ENCODE measurements at places on chromosomes 6 and 20.
A peak's percentile ranks its signal among the peaks of the same experiment; 100 is the strongest.

- no peak for DNase-seq
Observed at GRCh38 chr6:88490195-88490907, 324.2 kb upstream of the CNR1 start.

DNA sequence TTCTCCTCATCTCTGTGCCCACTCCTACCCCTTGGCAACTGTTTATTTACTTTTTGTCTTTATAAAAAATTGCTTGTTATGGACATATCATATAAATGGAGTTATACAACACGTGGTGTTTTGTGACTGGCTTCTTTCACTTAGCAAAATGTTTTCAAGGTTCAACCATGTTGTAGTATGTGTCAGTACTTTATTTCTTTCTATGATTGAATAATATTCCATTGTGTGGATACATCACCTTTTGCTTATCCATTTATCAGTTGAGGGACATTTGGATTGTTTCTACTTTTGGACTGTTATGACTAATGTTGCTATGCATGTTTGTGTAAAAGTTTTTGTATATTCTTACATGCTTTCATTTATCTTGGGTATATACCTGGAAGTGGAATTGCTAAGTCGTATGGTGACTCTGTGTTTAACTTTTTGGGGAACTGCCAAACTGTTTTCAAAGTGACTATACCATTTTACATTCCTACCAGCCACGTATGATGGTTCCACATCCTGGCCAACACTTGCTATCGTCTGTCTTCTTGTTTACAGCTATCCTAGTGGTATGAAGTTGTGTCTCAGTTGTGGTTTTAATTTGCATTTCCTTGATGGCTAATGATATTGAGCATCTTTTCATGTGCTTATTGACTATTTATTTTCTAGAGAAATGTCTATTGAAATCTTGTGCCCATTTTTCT is 84.4 kb downstream of the SLX4IP start:
- no peak for DNase-seq

DNA sequence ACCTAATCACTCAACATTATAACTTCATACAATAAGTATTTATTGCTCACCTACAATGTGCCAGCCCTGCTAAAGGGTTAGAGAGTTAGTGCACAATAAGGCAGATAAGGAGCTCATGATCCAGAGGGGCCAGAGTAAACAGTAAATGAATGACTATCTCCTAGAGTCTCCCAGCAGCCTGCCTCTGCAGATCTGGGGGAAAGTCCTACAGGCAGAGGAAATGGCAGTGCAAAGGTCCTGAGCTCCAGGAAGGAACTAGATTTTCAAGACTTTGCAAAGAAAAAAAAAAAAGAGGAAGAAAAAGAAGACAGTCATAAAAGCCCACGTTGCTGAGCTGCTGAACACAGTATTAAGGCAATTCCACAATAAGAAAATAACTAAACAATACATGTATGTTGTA is 160.1 kb downstream of the SIM1 start:
- DNase-seq, result no peak

- no peak for DNase-seq
Observed at GRCh38 chr6:130204322-130204721, 18.4 kb downstream of the SAMD3 start.

DNA sequence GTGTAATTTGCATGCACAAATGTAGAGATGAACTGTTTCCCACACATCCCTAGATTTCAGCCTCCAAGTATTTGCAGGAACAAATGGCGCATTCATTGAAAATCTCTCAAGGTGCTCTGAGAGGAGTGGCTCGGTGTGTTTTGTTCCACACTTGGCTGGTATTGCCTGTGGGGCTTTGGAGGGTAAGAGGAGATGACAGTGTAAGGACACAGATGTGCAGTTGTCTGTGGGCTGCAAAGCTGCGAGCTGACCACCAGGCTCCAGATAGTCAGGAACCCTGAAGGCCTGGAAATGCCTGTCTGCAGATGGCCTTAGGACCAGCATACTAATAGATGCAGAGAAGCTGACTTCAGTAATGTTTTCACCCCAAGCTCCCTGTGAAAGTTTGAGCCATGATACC is 57.7 kb upstream of the PBOV1 start:
- no peak for DNase-seq

DNA sequence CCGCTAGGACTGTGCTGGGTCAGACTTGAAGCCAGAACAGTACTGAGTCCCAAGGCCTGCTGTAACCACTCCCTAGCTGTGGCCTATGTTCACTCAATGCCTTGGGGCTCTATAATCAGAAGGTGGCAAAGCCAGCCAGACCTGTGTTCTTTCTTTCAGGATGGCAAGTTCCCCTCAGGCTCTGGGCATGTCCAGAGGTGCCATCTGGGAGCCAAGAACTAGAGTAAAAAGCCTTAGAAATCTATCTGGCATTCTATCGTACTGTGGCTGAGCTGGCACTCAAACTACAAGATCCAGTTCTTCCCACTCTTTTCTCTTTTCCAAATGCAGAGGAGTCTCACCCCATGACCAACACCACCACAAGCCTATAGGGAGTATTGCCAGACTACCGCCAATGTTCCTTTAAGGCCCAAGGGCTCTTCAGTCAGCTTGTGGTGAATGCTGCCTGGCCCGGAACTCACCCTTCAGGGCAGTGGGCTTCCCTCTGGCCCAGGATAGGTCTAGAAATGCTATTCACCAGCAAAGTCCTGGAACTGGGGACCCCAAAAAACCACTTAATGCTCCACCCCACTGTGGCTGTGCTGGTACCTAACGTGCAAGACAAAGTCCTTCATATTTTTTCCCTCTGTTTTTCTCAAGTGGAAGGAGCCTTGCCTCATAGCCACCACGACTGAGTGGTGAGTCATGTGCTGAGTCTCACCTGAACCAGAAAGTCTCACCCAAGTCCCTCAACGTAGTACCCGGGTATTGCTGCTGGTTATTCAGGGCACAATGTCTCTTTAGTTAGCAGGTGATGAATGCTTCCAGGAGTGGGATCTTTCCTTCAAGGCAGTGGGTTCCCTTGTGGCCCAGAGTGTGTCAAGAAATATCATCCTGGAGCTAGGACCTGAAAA is 8.6 kb upstream of the SIRPB2 start:
- no peak for DNase-seq

DNA sequence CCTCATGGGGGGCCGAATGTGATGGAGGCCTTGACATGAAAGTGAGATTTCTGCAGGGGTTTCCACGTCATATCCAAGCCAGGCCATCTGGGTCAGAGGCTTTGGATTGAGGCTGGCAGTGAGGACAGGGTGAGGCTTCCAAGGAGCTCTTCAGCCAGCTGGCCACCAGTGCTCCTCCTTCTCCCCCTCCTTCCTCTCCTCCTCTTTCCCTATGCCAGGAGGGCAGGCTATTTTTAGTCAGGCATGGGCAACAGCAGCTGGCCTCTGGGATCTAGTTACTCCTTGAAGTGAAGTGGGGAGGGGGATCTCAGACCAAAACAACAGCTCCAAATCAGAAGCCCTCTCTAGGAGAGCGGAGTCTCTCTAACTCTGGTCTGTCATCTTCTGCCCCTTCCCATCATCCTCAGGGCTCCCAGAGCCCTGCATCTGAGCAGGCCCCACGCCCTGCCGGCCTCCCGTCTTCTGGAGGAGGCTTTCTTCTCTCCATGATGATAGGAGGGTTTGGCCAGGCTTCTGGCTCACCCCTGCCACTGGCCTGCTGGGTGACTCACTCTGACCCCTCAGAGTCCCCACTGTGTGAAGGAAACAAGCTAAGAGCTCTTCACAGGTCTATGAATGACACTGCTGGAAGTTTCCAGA is 612 bp downstream of the TNNC2 start:
- no peak for DNase-seq

GRCh38 chr20:60389882-60390281 is 431.7 kb downstream of the CDH26 start:
- DNase-seq, result no peak

- no peak for DNase-seq
Observed at GRCh38 chr6:128860782-128861181, 22.2 kb upstream of the LAMA2 start.

- no peak for DNase-seq
Observed at GRCh38 chr20:48658198-48658476, 169.7 kb downstream of the PREX1 start.

DNA sequence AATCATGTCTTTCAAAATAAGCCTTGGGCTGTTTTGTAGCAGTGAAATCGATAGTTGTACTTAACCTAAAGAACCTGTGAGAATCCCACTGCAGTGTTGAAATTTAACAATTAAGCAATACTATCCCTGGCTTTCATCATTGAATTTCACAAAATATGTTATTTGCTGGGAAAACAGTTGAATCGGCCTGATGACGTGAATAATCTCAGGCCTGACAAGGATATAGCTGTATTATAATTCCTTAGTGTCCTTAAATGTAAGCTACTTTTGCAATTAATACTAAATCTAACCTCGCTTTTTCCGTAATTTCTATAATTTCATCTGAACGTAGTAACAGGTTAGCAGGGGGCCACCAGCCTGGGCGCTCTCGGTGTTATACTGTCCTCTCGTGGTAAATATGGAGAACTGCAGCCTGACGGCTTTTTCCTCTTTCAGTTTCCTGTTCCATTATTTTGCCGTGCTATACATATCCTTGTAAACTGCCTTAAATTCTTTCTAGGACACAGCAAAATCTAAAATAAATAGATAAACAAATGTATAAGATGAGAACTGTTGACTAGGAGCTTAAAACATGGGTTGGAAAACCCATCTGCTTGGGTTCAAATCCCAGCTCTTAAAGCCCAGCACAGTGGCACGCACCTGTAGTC is 24.0 kb downstream of the MTFR2 start:
- peak; percentile 65 for DNase-seq

- DNase-seq, result no peak
Observed at GRCh38 chr6:118783931-118784550, 109.9 kb upstream of the ASF1A start.

DNA sequence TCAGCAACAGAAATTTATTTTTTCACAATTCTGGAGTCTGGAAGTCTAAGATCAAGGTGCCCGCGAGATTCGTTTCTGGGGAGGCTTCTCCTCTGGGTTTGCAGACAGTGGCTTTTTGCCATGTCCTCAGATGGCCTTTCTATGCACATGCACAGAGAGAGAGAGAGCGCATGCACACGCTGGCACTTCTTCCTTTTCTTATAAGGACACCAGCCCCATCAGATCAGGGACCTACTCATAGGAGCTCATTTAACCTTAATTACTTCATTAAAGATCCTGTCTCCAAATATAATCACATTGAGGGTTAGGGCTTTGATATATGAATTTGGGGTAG is 260.7 kb upstream of the PLCB4 start:
- DNase-seq, result no peak

DNA sequence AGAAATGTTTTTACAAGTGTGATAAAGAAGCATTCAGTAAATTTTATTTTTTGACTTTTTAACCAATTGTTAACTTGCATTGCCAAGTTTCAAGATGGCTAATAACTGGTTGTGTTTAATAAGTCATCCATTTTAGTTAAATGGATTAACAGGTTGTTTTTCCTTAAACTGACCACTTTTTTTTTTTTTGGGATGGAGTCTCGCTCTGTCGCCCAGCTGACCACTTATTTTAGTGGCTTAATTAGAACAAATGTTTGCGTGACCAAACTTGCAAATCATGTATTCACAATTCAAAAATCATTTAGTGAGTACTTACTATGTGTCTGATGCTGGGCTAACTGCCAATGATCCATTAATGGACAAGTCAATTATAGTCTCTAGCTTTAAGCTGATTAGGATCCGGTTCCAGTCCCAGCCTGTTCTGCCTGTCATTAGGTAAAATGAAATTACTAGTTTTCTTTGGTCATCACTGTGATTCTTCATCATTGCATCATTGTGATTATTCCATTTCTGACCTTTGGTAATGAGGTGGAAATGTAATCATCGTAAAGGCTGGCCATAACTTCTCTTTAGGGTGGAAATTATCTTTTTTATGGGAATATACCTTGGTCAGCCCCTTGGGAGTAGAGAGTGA is 729.2 kb upstream of the MARCKS start:
- no peak for DNase-seq

- peak; percentile 75 for DNase-seq
Observed at GRCh38 chr6:160386869-160387530, 38.8 kb downstream of the SLC22A3 start.

GRCh38 chr6:106102034-106102433 is 15.9 kb downstream of the PRDM1 start:
- no peak for DNase-seq

DNA sequence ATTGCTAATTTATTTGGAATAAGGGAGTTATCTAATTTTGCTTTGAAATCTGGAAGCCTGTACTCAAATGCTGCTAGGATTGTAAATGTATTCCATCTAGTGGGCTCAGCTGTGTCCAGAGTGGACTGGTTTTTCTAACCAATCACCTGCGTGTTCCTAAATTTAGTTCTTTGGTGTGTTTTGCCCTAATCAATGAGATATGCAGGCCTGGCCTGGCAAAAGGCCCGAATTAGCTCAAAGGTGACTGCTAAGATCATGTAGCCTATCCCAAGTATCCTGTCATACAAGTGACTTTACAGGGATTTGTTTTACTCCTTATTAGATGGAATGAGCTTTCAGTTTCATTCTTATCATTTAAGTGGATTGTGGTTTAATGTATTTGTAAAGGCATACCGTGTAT is 51.3 kb upstream of the ARMC2 start:
- no peak for DNase-seq

DNA sequence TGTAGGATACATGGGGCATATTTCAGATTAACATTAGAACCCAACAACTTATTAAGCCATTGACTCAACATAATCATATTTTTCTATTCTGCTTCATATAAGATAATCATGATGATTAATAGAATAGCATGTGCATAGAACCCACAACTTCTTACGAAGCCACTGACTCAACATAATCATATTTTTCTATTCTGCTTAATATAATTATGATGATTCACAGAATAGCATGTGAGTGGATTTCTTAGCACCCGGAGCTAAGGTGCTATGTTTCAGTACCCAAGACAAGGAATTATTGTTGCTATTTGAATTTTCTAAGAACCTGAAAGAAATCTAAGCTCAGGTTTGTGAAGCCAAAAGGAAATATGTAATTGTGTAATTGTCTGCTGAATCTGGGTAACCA is 96.8 kb downstream of the TENT5A start:
- DNase-seq, result no peak

GRCh38 chr20:32574296-32575226 is 10.6 kb downstream of the NOL4L start:
- peak; percentile 92 for DNase-seq

DNA sequence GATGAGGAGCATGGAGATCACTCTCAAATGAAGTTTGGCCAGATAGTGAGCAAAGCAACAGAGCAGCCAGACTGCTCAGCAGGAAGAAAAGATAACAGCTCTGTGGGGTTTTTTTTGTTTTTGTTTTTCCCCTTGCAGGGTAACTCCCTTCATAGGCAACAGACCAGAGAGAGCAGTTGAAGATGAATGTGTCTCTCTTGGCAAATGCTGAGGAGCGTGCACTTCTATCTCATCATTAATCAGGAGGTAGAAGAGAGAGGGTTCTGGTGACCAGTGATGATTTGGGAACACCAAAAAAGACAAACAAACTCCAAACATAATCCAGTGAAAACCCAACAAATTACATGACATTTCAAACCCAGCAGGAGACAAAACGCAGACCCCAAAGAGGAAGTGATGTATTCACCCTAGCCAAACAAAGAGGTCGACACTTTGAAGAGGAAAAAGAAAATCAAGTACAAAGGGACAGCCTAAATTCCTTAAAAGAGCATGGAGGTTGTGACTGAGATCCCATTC is 66.2 kb upstream of the RREB1 start:
- no peak for DNase-seq
